Suprapubic skin (tissue), 4 donors: ENCODE measurements at places on chromosomes 11 and 22. TPM values are rescaled to one million over a fixed set of nuclear protein-coding genes. Genes with fewer than 3 reads are reported as not detected.

Gene SCO2
- total RNA-seq, result 7.9 TPM

Gene STX3
- total RNA-seq, result 32.1 TPM

Gene OR51B5
- total RNA-seq, result not detected

Gene CECR2
- total RNA-seq, result 3.6 TPM

Gene JAML
- total RNA-seq, result not detected

Gene OR2AT4
- not detected for total RNA-seq

Gene CDCA5
- 1.7 TPM for total RNA-seq

Gene PATE4
- total RNA-seq, result not detected

Gene SLC25A18
- 0.55 TPM for total RNA-seq

Gene CST6
- 1,171 TPM for total RNA-seq

Gene ANO1
- total RNA-seq, result 133 TPM

Gene HTR3B
- not detected for total RNA-seq

Gene CCDC73
- total RNA-seq, result not detected

Gene VSIG10L2
- 2.0 TPM for total RNA-seq

Gene CELSR1
- total RNA-seq, result 75.7 TPM

Gene OR52I1
- not detected for total RNA-seq

Gene TLCD5
- 2.0 TPM for total RNA-seq

Gene ESAM
- 13.8 TPM for total RNA-seq

Gene HPX
- total RNA-seq, result 1.4 TPM

Gene LUZP2
- total RNA-seq, result not detected

Gene CCDC87
- not detected for total RNA-seq

Gene WNT7B
- total RNA-seq, result 46.7 TPM

Gene ZC3H12C
- total RNA-seq, result 22.7 TPM

Gene KRTAP5-9
- total RNA-seq, result 0.55 TPM

Gene GDPD4
- not detected for total RNA-seq

Gene GP1BB
- total RNA-seq, result 28.7 TPM

Gene NXPE1
- total RNA-seq, result not detected

Gene XKR3
- total RNA-seq, result not detected

Gene TNKS1BP1
- 241 TPM for total RNA-seq

Gene OTOG
- total RNA-seq, result not detected

Gene ATP5MG
- 26.6 TPM for total RNA-seq

Gene C11orf21
- 2.5 TPM for total RNA-seq

Gene LMO2
- 11.1 TPM for total RNA-seq

Gene POU2AF3
- total RNA-seq, result not detected

Gene PHF5A
- total RNA-seq, result 47.1 TPM

Gene CKAP5
- total RNA-seq, result 29.9 TPM

Gene FAM227A
- 2.1 TPM for total RNA-seq

Gene KCNE3
- total RNA-seq, result 0.29 TPM

Gene BIK
- total RNA-seq, result 6.9 TPM

Gene C11orf97
- total RNA-seq, result not detected

Gene NDUFS3
- 79.5 TPM for total RNA-seq

Gene MYOD1
- total RNA-seq, result not detected
